ENCODE measurements at places on chromosomes 3 and 15.

DNA sequence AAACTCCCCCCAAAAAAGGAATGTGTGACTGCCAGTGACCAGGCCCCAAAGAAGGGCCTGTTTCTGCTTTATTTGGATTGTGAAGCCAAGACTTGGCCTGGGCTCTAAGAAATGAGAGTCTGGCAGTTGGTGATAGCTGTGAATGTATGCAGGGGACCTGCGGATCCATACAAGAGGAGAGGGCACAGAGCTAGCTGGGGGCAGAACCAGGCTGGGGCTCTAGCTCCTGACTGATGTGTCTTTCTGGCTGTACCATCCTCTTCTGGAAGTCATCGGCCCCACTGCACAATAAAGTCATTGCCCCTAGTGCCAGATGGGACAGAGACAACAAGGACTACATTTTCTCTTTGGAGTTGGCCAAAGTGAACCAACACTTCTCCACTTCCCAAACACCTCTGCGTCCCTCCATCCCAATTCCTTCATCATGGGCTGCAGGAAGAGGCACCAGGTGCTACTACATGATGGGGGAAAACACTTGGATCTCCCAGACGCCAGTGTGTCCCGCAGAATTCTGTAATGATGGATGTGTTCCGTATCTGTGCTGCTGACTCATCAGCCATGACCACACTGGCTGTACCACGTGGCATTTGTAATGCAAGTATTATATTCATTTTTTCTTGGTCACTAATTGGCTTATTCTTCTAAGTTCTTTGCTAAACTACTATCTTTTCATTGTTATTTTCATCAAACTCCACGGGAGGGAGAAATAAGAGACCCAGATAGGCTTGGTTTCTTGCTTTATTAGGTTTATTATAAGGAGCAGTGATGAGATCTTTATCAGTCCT, 1.7 kb upstream of the PLA2G4F start:
- no peak for DNase-seq

DNA sequence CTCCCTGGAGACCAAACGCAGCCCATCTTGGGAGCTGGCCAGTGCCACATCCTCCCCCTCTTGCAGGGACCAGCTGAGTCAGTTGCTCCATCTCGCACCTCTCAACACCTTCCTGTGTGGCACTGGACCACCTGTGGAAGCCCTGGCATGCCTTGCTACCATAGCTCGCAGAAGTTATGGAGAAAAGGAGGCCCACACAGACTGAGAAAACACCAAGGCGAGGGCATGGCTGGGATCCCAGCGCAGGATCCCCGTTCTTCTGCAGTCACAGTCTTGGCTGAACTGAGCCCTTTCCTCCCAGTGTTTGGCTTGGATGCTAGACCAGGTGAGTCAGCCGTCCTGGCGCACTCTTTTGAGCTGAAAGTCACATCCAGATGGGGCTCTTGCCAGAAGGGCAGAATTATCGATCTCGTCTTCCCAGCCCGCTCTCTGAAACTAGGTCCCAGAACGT, 46.9 kb downstream of the CHRD start:
- no peak for DNase-seq

GRCh38 chr3:112773864-112774263, 72.8 kb downstream of the CD200R1L start:
- no peak for DNase-seq

- no peak for DNase-seq
These were observed 9.2 kb upstream of the ACSBG1 start for GRCh38 chr15:78243491-78243941.

- DNase-seq = no peak
These were observed 20.4 kb downstream of the ABI3BP start for GRCh38 chr3:100972867-100973266.

DNA sequence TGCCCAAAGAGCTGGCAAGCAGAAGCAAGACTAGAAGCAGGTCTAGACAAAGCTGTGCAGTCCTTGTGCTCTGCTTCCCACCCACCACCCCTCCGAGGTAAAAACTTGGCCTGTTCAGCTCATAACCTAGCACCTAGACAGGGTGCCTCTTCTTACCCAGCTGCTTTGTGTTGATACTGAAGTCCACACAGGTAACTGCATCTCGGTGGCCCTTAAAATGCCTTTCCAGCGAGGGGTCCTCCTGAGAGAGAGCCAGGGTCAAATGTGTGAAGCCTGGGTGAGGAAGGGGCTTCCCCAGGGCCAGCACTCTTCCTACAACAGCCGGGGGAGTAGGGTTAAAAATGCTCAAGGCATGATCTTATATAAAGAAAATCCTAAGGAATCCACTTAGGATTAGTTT, 3.4 kb downstream of the POC1A start:
- no peak for DNase-seq

Measured in thymus (tissue), 14 donors.